ENCODE measurements at places on chromosomes 5 and 9.

GRCh38 chr5:17315710-17316221 lies 98.3 kb downstream of the BASP1 start:
- DNase-seq = no peak

DNA sequence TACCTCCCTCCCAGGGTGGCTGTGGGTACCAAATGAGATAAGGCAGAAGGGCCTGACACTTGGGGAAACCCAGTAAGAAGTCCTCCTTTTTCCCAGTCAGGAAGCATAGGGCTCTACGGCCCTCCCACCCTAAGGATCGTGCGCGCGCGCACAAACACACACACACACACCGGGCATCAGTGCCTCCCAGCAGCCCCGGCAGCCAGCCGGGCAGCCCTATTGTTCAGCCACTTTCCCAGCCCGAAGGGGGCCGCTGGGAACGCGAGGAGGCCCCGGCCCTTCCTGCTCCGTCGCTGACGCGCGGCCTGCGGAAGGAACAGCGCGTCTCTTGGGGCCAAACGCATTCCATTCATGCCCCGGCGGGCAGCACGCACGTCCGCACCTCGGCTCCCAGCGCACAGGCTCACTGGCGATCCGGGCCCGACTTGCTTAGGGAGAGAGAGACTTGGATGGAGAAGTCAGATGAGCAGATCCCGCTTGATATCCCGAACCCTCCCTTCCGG lies 22.6 kb downstream of the DUSP1 start:
- DNase-seq = no peak

DNA sequence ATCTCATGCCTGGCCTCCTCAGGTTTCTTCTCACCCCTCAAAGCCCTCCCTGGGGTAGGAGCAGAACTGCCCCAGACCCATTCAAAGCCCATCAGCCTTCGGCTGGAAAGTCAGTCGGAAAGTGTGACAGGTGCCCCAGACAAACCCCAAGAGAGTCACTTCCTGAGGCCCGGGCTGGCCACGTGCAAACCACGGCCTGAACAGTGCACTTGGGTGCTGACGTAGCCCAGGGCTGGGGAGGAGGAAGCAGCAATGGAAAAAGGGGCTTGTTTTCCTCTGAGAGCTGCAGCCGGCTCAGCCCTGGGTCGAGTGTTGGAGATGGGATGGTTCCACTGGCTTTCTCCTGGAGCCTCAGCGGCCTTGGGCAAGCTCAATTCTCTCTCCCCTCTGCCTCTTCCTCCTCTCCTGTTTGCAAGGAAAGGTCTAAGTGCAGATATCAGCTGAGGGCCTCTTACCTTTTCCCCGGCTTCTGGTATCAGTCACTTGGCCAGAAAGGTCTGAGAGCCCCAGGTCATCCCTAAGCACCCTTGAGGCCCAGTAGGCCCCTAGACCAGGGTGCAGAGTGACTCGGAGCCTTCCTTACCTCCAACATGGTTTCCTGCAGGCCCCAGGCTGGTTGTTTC lies 5.9 kb upstream of the EGR1 start:
- DNase-seq = no peak

DNA sequence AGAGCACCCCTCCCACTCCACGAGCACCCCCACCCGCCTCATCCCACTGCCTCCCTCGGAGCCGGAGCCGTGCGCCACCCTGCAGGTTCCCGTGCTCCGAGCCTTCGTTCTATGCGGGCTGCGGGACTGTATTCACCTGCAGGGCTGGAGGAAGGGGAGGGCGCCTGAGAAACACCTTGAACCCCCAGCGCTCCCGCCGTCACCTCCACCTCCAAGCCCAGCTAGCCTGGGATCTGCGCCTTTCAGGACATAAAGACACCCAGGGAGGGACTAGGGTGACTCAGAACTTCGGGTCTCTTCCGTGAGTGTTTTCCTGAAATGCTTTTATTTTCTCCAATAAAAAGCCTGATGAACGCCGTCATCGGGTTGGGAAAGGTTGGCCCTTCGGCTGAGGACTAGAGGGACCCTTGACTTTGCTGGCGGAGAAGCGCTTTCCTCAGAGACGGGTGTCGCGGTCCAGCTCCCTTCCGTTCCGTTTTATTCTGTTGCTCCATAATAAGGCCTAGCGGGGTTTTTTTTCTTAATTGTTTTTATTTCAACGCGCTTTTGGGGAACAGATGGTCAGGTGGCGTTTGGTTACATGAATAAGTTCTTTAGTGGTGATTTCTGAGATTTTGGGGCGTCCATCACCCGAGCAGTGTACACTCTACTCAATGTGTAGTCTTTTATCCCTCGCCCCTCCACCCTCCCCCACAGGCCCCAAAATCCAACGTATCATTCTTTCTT lies 4.6 kb downstream of the TLX3 start:
- DNase-seq = no peak

DNA sequence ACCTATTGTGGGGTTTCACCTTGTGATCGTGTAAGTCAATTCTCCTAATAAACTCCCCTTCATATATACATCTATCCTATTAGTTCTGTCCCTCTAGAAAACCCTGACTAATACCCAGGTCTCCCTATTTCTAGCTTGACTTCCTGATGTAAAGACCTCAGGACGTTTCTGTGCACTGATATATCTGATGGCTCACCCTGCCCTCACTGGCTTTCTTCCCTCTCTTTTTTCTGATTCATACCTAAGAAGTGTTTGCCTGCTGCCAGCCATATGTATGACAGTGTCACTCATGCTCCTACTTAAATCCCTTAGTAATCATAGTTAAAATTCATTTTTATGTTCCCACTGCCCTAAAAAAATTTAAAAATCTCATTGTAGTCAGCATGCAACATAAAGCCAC lies 124.8 kb upstream of the CCNG1 start:
- DNase-seq = no peak

DNA sequence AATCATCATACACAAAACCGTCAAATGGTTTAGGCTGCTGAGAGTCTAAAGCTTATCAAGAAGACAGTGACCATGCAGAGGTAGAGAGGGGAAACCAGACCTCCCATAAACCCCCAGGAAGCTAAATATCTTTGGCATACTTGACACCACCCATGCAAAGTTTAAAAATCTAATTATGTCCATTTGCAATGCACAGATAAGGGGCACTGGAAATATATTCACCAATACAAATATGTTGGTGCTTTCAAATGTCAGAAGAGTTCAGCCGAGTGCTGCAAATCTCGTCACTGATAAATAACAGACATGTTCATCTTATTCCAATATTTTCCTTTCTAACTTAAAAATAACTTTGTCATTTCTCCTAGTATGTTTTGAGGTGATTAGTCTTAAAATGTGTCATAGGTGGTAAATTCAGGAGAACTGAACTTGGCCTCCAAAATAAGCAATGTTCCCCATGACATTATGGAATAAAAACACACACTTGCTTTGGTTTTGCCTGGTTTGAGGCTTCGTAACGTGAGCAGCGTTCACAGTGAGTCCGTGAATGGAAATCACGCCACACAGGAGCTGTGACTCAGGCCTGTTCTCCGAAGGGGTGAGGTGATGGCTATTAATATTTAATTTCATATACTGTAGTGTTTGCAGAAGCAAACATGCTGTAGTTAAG lies 182.2 kb downstream of the AOPEP start:
- no peak for DNase-seq

- DNase-seq = no peak
Measured at GRCh38 chr9:133170716-133171115, 7.0 kb upstream of the GBGT1 start.

GRCh38 chr9:94472806-94473360 lies 82.0 kb upstream of the PCAT7 start:
- DNase-seq = no peak

- DNase-seq = no peak
Measured at GRCh38 chr5:163692091-163692490, 186.7 kb downstream of the MAT2B start.

DNA sequence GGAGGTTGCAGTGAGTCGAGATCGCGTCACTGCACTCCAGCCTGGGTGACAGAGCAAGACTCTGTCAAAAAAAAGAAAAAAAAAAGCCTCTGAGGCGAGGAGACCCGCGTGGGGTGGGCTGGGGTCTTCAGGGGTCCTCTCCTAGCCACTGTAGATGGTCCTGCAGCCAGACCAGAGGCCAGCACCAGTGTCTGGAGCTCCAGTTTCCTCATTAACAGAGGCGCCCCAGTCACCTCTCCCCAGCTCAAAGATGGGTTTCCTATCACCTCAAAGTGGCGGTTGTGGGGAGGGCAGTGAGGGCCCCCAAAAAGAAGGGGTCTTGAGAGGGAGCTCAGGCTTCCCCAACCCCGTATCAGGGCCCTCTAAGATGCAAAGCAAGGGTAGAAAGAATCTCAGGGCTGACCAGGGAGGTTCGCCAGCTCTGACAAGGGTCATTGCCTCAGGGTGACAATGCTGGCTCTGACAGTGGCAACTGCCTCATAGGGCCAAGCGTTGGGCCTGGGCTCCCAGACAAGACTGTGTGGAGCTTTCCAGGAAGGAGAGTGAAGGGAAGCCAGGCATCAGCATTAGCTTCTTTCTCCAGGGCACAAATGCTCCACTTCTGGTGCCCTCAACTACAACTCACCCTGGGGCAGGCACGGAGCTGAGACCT lies 15.0 kb downstream of the STK10 start:
- no peak for DNase-seq

Measured in HCT116 (cell line).